ENCODE measurements at places on chromosomes 13 and 19.

DNA sequence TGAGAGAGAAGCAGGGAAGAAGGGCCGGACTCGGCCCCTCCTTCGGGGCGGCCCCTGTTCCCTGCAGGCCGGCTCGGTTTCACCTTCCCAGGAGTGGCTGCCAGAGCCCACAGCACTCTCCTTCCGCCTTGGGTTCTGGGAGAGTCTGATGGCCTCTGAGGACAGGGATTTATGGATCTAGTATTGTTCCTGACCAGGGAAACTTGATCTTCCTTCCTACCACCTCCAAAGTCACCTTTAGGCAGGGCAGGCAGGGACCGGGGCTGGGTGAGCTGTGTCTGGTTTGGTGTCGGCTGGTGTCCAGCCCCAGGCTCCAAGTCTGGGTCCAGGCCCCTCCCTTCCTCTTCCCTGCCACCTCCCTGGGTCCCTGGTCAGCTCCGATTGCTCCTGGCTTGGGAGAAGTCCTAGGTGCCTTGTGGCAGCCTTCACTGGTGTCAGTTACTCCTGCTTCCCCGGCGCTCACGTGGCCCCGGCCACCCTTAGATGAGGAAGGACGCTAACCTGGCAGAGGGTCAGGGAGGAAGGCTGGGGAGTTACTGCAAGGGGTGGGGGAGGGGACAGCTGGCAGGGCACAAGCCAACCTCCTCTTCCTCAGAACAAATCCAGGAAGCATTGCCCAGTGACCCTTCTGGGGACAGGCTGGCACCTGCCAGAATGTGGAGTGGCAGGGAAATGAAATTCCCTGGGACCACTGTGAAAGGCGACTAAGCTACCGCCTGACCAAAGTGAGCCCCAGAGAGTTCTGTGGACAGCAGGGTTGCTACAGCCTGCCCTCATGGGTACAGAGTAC, 18.8 kb downstream of the RFX1 start:
- DNase-seq, result no peak

GRCh38 chr19:8302357-8302691, 5.8 kb downstream of the CD320 start:
- DNase-seq, result no peak

DNA sequence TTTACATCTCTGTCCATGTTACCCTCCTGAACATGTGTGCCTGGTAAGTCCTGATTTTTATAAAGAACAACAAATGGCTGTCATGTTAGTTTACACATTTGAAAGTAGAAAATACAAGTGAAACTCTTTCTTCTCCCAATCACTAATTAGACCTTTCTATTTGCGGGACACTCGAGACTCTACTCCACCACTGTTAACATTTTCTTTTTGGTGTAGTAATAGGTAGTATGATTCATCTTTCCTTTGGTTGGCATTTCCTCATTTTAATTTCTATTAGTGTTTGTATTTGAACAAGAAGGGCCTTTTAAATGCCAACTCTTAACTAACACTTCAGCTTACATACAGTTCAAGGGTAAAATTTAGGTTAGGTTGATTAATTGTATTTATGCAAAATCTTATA, 371.1 kb downstream of the PCDH9 start:
- no peak for DNase-seq

GRCh38 chr19:17647071-17648020, 40.8 kb downstream of the UNC13A start:
- no peak for DNase-seq

GRCh38 chr19:38284422-38284821, 19.6 kb upstream of the C19orf33 start:
- no peak for DNase-seq

GRCh38 chr19:31543456-31543855, 194.2 kb upstream of the TSHZ3 start:
- no peak for DNase-seq

DNA sequence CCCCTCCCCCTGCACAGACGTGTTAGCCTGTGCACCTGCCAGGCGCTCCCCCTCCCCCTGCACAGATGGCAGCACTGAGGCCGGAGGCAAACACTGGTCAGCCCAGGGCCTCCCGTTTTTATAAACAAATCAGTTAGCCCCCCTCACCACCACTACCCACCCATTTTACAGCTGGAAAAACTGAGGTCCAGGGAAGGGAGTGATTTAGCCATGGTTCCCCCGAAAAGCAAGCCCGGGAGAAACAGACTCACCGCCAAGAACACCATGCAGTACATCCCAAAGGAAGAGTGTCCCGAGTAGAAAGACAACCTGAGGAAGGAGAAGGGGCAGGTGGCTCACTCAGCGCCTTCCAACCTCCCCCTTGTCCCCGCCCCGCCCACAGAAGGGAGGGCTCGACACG, 8.7 kb downstream of the PLPP2 start:
- DNase-seq, result no peak

DNA sequence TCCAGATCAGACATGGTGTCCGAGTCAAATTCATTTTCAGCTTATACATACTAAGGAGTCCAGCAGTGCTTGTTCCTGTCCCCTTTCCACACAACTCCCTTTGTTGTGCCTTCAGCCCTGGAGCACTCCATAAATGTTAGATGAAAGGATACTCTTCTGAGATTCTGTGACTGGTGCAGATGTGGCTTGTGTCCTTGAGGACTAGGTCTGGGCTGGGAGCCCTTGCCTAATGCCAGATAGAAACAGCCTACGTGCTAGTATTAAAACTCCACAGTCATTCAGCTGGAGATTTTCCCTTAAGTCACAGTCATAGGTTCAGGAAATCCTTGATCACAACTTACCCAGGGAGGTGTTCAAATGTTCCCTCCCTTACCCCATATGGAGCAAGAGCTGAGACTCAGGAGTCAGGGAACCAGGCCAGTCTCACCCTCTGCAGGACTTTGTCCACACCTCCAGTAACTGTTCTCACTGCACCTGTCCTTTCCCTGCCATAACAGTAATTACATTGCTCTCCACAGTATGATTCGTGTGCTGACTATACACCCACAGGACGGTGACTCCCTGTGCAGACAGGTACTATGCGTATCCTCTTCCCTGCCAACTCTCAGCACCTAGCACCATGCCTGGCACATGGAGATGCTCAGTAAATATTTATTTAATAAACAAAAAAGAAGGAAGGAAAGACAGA, 15.5 kb upstream of the SERPINE3 start:
- no peak for DNase-seq

- no peak for DNase-seq
Observed at GRCh38 chr13:98260357-98261164, 83.5 kb upstream of the RNF113B start.

DNA sequence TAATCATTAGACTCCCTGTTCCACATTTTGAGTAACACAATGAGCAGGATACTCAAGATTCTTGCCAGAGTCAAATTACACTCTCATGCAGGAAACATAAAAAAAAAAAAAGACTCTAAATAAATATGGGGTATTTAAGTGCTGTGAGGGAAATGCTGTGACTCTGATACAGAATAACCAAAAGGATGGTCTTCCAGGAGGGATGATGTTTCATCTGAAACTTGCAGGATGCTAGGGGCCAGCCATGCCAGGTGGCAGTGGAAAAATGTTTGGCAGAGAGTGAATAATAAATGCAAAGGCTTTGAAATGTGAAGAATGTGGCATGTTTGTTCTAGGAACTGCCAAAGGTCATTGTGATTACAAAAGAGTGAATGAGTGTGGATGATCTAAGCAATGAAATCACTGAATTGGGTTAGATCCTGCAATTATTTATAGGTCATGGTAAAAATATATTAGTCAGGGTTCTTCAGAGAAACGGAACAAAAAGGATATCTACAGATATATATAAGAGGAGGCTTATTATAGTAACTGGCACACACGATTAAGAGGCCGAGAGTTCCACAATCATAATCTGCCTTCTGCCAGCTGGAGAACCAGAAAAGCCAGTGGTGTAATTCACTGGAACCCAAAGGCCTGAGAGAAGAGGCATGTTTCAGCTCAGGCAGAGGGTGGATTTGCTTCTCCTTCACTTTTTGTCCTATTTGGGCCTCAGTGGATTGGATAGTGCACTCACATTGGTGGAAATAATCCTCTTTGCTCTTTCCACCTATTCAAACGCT, 1832.8 kb upstream of the MIR17HG start:
- no peak for DNase-seq

DNA sequence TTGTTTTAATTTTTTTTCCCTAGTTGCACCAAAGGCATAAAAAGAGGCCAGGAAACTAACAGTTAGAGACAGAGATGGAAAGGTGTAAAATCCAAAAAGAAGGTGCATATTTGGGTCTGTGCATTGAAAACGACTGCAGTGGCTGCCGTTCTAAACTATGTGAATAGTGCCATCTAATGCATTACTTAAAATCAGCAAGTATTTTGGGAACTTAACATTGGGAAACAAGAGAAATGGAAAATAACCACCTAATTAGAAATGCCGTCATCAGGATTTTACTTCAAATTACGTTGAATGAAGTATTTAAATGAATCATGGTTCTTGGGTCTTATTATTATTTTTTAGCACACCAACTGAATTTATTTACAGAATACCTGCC, 189.5 kb upstream of the MIR17HG start:
- no peak for DNase-seq

DNA sequence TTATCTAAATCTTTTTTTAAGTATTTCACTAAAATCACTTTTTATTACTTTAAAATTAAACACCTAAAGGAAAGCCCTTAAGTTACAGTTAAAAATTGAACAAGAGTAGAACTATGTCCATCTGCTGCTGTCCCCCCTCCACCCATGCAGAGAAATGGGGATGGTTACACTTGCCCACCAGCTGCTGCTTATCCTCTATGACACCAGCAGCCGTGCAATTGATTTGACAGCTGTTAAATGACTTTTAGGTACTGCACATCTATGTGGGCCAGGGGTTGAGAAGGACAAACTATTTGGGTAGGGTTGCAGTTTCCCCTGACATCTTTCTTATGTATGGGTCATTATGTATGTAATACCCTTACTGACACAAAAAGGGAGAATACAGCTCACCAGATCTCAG, 77.2 kb downstream of the TBC1D4 start:
- DNase-seq, result no peak

DNA sequence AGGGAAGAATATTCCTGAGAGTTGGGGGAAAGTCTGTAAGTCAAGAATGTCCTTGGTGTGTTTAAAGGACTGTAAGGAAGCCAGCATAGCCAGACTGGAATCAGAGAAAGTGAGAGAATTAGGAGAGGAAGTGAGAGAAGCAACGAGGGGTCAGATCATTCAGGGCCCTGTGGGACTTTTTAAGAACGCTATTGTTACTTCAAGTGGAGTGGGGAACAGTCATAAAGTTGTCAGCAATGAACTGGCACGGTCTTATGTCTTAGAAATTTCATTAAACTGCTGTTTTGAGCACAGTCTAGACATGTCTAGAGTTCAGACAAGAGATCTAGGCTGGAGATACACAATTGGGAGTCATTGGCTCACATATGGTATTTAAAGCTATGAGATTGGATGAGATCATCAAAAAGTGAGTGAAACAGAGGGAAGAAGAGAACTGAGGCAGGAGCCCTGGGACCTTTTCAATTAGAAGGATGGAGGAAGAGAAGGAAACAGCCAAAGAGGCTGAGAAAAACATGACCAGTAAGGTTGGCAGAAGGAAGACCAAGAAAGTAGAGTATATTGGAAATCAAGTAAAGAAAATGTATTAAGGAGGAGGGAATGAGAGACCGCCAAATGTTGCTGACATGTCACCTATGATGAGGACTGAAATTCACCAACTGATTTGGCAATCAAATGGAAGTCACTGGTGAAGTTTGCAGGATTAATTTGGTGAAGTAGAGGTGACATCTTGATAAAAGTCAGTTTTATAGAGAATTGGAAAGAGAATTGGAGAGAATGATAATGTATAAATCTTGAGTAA, 263.5 kb downstream of the GPC5 start:
- DNase-seq, result no peak

- no peak for DNase-seq
Observed at GRCh38 chr13:81224209-81224833, 883.4 kb upstream of the SPRY2 start.

DNA sequence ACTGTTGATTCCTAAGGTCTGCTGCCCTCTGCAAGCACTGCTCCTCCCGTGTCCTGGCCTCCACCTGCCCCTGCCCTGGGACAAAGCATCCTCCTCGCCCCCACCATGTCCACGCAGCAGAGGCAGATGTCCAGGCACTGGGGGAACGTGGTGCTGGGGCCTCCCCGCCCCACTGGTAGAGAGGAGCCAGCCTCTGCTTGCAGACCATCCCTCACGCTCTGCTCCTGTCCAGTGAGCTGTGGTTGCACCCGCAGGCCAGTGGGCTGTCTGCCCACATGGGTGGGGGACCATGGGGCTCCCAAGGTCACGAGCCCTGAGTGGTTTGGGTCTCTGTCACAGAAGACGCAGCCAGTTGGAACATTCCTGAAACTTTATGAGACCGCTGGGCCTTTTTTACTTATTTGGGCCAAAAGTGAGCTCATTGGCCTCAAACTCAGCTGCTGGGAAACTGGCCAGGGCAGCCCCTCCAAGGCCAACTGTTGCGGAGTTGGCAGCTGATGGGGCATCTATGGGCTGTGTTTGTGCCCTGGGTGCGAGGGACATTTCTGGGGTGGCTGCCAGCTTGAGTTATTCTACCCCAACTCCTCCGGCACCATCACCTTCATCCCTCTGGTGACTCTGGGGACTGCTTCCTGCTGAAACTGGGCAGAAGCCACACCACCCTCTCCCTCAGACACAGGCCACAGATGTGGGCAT, 64.8 kb upstream of the F7 start:
- DNase-seq, result no peak

DNA sequence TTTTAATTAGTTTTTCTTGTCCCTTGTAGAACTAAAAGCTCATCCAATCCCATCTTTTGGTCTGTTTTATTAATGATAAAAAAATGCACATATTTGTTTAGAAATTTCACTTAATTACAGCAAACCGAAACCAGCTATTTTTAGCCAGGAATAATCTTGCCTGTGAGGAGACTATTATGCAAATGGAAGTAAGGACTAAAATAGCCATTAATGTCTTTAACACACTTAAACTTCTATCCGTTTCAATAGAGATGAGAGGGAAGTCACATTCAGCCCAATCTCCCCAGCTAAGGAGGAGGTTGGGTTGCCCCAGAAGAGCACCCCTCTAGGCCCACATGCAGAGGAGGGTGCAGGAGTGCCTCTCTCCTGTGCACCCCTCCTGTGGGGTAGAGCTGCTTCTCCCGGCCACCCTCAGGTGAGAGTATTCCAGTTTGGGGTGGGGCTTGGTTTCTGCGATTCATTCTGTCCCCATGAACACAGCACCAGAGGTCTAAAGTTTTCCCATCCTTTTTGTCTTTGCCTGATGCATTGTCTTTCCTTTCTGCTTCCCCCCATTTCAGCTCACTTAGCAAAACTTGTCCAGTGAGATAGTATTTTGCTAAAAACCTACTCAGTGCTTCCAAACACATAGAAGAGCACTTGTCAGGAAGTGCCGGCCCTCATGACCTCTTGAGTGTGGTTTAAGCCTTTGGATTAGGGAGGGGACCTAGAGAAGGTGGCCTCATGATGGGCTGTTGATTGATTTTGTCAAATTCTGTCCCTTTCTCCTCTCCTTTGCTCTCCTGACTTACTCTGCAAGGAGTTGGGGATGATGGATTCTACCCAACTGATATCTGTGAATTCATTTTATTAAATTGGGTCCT, 28.2 kb downstream of the FGF9 start:
- no peak for DNase-seq

Data from GM04503 (cell line).